ENCODE measurements at places on chromosomes 4 and X.
A peak's percentile ranks its signal among the peaks of the same experiment; 100 is the strongest.

DNA sequence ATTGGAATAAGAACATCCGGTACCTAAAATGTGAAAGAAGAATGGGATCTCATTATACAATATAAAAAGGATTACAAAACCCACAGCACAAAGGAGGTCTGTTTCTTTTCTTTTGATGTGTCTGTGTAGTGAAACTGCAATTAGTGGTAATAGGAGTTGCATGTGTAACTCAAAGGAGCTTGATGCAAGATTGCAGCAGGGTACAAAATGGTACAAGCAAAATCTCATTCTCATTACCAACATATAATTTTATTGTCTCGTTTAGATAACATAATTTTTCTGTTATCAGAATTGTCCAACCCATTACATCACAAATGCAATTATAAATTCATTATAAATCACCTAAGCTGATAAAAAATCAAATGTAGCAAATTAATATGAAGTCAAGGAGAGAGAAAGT, 47.1 kb upstream of the CCSER1 start:
- no peak for DNase-seq

- DNase-seq: no peak
Observed at GRCh38 chrX:45200741-45201234, at the start of gene DIPK2B. TSS of gene DIPK2B (minus strand) at chrX:45200876. CDS start at chrX:45200826, 50 bp downstream.

GRCh38 chr4:181830404-181831035, 412.7 kb upstream of the TENM3 start:
- DNase-seq: no peak

- DNase-seq: peak; percentile 63
Observed at GRCh38 chr4:24657768-24658617, 73.6 kb upstream of the DHX15 start.

GRCh38 chr4:107058828-107059227, 22.7 kb upstream of the DKK2 start:
- DNase-seq: no peak

DNA sequence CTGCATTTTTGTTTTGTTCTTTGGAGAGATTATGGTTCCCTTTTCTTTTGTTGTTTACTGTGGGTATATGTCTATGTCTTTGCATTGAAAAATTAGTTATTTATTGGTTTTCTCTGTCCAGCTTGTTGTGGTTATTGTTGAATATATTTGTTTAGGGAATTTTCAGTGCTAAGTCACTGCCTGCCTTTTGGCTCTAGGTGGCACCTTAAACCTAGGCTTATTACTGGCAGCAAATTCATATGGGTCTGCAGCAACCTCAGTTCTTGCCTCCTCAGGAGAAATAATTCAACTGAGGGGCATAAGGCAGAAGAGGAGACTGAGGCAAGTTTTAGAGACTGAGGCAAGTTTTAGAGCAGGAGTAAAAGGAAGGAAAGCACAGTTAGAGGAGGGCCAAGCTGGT, 1157.3 kb upstream of the AGA start:
- DNase-seq: no peak

DNA sequence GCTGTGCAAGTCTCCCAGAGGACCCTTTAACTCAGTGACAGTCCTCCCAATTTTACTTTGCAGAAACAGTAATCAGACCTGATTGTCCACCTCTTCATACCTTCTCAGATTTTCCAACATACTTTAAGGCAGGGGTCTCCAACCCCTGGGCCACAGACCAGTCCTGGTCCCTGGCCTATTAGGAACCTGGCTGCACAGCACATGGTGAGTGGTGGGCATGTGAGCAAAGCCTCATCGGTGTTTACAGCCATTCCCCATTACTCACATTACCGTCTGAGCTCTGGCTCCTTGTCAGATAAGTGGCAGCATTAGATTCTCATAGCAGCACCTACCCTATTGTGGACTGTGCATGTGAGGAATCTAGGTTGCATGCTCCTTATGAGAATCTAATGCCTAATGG, 74.3 kb downstream of the TECRL start:
- DNase-seq: no peak

DNA sequence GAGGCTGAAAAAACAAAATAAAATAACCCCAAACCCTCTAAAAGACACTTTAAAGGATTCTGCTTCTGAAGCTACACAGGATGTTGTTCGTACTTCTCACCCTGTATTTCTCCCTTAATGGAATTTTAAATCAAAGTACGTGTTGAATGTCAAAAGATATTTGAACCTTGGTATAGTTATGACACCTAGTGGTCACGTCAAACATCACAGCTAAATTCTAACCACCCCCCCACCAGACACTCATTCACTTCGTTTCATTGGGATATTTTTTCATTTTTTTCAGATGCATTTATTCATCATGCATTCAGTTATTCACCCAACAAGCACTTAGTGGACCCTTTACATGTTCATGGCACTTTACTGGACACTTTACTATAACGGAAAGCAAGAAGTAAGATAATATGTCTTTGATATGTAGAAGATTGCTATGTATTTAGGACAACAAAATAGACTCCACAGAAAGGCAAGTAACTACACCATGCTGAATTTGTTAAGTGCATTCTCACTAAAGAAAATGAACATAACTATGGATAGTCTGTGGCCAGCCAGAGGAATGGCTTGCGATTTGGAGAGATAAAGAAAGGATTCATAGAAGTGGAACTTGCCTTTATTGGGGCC, 62.5 kb upstream of the GPR174 start:
- no peak for DNase-seq

DNA sequence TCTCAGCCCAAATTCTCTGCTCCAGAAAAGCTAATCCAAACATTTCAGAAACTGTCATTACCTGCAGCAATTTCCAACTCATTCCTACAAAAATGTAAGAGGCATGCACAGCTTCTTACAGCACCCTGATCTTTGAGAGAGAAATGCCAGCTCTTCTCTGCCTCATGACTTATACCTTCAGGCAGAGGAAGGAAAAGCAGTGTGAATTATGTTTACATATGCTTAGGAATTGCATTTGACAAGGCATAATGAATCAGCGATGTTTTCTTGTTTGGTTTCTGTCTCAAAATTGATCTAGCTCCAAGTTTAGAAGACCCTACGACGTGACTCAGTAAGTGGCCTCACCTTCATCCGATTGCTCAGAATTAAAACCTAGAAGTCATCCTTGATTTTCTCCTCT, 21.8 kb upstream of the AGA start:
- DNase-seq: no peak
